ENCODE measurements at places on chromosomes 6 and 20.
A peak's percentile ranks its signal among the peaks of the same experiment; 100 is the strongest.

- no peak for DNase-seq
Observed at GRCh38 chr6:21219856-21220255, 373.7 kb upstream of the SOX4 start.

DNA sequence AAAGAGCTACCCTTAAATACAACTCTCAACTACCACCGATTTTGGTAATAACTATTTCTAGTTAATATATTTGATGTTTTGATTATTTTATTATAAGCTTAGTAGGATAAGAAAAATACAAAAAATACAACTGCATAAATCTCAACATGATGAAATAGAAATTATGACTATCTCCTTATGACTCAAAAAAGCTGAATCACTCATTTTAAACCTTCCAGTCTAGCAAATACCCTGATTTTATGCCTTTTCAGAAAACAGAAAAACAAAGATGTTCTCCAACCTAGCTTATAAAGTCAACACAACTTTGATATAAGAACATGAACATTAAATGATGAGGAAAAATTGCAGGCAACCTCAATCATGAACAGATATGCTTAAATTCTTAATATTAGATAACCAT, 40.2 kb upstream of the DSE start:
- no peak for DNase-seq

DNA sequence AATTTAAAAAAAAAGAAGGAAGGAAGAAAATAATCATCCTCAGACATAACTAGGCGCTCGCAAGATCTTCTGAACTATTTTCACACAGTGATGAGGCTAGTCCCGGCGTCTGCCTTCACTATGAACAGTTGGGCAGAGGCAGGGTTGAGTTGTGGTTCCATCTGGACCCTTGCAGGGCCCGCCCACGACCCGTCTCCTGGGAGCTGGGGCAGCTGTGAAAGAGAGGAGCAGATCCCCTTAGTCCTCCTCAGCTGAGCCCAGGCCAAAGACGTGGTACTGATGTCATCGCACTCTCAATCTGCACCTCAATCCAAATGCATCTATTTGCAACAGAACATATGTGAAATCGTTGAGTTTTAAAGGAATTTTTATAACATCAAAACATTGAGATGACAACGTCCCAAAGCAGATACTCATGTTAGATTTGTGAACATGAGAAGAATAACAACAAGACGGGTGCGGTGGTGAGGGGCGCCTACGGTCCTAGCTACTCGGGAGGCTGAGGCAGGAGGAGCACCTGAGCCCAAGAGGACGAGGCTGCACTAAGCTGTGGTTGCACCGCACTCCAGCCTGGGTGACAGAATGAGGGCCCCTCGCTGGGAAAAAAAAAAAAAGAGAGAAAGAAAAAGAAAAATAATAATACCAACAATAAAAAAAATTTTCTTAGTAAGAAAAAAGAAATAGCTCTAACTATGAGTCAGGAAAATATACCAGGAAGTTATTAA, 15.3 kb downstream of the TCFL5 start:
- no peak for DNase-seq

GRCh38 chr6:57226221-57226620, 4.1 kb upstream of the RAB23 start:
- no peak for DNase-seq

DNA sequence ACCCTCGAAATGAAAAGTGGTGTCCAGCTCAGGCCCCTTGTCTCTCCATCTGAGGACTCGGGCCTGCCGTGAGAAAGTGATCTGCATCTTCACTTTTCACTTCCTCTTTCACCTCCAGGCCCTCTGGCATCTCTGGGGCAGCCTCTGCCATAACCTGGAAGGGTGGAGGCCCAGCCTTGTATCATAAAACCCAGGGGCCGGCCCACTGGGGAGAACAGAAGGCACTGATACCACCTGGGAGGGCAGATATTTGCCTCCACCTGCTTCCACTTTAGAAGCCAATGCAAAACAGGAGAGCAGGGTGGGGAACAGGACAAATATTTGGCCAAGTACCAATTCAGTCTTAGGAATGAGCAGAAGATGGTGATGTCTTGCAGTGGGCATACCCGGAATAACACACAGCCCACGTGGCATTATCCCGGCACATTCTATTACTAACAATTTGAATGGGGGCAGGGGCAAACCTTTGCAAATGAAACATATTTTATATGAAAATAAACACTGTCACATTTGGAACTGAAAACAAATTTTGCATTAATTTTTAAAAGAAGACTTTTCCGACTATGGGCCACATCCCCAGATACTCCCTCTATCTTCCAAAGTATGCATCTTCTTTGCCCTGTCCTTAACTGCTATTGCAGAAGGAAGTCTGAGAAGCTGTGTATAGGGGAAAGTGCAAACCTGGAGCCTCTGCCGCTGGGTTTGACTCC, 69.2 kb upstream of the TBC1D7 start:
- no peak for DNase-seq

DNA sequence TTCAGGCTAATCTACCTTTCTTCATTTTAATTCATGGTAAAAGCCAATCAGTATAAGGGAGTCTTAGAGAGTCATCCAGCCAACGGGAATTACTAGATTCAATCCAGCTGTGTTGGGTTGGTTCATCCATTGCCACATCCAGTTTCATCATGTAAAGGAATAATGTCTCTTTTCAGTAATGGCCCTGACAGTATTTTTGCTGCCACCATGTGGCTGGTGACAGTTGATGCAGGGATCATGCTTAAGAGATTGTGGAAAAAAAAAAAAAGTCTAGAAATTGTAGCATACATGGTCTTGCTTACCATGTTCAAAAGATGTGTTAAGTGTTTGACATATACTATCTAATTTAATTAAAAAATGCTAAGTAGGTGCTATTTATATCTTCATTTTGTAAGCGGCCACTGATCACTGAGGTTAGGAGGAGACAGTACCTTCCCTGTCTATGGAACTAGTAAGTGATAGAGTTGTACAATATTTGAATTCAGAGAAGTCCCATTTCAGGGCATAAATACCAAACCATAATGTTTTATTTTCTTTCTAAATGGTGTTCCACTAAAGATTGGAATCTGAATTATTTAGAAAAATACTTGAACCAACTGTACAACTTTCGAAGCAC, 135.9 kb downstream of the KHDRBS2 start:
- DNase-seq: peak; percentile 8

- DNase-seq: no peak
Observed at GRCh38 chr6:44054721-44055559, 72.3 kb downstream of the MRPL14 start.

GRCh38 chr6:112597176-112597575, 250.0 kb downstream of the RFPL4B start:
- no peak for DNase-seq

GRCh38 chr6:17845598-17845997, 138.9 kb upstream of the NUP153 start:
- DNase-seq: no peak

Data from kidney capillary endothelial cell (primary cell).